Right lung (tissue), 10 donors: ENCODE measurements at places on chromosomes 2 and 18.

DNA sequence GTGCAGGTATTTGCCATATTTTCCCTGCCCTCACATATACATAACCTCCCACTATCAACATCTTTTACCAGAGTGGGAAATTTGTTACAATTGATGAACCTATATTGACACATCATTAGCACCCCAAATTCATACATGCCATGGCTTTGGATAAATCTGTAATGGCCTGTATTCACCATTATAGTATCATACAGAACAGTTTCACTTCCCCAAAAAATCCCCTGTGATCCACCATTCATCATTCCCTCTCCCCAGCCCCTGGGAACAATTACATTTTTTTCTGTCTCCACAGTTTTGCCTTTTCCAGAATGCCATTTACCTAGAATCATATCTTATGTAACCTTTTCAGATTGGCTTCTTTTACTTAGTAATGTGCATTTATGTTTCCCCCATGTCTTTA lies 494.5 kb downstream of the RNF144A start:
- no peak for DNase-seq

GRCh38 chr2:190678444-190679162 lies 29.7 kb downstream of the NAB1 start:
- DNase-seq: no peak

DNA sequence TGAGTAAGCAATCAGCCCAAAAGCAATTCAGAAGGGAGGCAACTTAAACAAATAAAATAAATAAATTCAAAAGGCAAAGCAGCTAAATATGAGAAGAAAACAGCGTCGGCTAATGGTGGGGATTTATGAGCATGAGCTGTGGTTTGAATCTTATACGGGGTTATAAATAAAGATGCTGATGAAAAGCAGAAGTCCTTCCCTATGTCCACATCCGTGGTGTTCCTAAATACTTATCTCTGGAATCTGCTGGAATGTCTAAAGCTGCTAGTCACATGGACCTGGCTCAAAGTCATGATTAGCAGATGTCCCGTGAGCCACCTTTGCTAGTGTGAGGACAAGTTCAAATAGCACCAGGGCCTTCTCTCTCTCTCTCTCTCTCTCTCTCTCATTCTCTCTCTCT lies 33.8 kb downstream of the SMIM21 start:
- no peak for DNase-seq

GRCh38 chr2:48471048-48471474 lies 58.9 kb upstream of the STON1 start:
- no peak for DNase-seq
